GM04503 (cell line): ENCODE measurements at places on chromosomes 1 and 21.

- peak; percentile 33 for DNase-seq
Measured at GRCh38 chr1:236904892-236905741, 99.1 kb downstream of the MT1HL1 start.

- no peak for DNase-seq
Measured at GRCh38 chr1:153386500-153386901, 4.4 kb downstream of the S100A8 start.

DNA sequence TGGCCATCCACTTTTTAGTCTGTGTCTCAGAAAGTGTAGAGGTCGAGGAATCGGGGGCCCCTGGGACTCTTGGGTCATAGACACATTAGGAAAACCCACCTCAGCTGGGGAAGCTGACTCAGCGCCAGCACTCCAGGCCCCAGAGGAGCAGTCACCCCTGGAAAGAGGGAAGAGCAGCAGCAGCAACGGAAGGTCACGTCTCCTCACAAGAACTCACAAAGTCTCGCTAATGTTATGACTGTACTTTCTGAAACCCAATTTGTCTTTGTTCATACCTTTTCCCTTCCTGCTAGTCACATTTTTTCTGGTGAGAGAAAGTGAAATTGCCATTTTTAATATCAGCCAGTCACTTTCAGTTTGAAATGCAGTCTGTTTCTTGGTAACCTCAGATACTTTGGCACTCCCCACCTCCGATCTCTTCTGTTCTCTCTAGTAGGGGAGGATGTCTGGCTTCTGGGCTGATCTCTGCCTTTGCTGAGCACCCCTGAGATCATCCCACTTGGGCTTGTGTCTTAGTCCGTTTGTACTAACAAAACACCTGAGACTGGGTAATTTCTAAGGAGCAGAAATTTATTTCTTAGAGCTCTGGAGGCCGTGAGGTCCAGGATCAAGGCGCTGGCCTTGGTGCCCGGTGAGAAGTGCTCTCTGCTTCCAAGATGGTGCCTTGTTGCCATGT lies 6.0 kb upstream of the NLRP3 start:
- no peak for DNase-seq

DNA sequence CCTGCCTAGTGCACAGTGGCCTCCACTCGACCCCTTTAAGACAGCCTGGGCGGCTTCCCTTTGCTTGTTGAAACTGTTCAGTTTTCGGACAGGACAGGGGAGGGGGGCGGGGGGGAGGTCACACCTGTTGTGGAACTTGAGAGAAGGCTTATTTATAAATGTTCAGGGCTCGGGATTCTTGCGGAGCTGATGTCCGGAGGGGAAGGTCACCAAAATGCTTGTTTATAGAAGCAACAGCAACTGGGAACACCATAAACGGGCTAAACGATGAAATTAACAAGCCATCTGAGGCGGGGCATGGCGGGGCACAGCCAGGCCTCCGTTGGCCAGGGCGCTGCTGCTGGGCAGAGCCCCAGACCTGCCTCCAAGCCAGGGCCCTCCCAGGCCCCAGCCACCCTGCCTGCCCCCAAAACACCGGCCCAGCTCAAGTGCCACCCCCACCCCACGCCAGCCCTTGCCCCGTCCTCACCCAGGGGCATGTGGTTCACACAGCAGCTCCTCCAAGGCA lies 59.8 kb upstream of the CASZ1 start:
- no peak for DNase-seq

DNA sequence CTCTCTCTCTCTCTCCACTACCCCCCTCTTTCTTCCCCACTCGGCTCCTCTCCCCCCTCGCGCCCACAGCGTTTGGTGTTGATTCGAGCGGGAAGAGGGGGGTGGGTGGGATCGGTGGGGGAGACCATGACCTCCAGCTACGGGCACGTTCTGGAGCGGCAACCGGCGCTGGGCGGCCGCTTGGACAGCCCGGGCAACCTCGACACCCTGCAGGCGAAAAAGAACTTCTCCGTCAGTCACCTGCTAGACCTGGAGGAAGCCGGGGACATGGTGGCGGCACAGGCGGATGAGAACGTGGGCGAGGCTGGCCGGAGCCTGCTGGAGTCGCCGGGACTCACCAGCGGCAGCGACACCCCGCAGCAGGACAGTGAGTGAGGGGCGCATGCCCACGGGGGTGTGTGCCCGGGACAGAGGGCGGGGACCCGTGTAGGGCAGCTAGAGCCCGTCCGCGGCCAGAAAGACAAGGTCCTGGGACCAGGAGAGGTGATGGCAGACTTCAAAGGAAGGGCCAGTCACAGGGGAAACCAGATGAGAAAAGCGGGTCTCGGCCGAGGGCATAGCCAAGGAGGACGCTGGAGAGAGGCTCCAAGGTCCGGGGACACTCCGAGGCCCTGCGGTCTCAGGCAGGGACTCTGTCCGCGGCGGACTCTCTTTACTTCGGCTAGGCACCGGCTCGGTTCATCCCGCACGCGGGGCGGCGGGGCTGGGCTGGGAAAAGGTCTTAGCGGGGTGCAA lies at the start of gene PRRX1:
PRRX1 (plus strand) TSS at position 39 of the 735 bp plus-strand sequence; CDS start at position 127, 88 bp downstream.
- no peak for DNase-seq

DNA sequence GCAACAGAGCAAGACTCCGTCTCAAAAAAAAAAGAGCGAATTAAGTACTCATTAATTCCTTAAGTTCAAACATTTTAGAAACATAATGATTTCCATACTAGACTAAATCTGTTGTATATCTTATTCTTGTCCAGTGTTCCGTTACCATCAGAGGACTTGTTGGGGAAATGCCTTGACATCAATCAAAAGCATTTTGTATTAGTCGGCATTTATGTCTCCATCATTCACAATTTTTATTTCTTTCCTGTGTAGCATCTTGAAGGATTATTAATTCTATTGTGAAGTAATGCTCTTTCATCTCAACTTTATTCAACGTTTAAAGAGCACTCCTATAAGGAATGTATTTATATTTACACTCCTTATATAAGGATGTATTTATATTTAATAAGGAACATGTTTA lies 82.9 kb upstream of the QSOX1 start:
- DNase-seq = no peak

DNA sequence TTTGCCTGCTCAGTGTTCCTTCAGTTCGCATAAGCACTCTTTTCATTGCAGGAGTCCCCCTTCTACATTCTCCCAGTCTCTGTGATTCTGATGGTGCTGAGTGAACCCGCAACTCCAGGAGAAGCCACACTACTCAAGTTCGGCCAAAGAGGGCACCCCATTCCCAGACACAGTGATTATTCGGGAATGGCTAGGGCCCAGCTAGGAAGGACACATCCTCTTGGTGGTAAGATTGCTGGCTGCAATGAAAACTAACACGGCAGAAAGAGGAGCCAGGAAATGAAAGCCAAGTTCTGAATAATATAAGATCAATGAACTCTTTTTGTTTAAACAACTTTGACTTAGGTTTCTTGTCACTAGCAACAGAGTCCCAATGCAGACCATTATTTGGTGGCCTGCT lies 14.9 kb downstream of the CREG1 start:
- no peak for DNase-seq

DNA sequence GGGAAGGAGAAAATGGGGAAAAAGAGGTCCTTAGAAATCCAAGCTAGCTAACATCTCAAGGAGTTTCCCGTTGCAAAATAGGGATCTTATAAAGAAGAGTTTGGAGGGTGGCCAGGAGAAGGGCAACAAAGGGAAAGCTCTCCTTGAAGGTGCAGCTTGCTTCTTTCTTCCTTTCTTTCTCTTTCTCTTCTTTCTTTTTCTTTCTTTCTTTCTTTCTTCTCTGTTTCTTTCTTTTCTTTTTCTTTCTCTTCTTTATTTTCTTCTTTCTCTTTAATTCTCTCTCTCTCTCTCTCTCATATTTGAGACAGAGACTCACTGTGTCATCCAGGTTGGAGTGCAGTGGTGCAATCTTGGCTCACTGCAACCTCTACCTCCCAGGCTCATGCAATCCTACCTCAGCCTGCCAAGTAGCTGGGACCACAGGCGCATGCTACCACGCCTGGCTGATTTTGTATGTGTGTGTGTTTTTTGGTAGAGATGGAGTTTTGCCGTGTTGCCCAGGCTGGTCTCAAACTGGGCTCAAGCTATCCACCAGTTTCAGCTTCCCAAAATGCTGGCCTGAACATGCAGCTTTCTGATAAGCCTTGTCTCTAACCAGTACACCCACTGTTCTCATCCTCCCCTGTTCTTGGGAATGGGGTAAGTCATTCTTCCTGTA lies 44.4 kb downstream of the RNF11 start:
- DNase-seq = no peak

- peak; percentile 26 for DNase-seq
Measured at GRCh38 chr1:42456754-42457089, 379 bp downstream of the PPCS start.

GRCh38 chr1:43796111-43796581 lies 88.8 kb downstream of the ST3GAL3 start:
- DNase-seq = peak; percentile 55

DNA sequence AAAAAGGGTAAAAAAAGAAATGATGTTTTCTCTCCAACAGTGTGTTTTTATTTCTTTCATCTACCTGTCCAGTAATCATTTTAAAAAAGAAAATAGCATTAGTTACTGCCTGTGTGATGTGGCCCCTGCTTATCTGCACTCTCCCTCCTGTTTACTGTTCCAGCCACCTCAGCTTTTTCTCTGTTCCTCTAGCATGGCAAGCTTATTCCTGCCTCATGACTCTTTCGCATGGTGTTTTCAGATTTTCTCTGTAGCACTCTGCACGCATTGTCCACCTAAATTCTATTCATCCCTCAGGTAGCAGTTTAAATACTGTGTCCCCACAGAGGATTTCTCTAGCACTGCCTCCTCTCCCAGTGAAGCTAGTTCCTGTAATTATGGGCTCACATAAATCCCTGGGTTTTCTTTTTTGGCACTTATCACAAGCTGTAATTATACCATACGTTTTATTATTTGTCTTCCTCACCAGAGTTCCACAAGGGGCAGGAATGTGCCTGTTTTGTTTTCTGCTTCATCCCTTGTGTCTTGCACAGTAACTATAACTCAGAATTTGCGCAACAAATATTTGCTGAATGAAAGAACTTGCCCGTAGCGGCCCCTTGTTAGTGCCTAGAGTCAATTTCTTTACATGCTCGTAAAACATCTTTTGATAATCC lies 51.4 kb upstream of the LRIG2 start:
- peak; percentile 53 for DNase-seq

DNA sequence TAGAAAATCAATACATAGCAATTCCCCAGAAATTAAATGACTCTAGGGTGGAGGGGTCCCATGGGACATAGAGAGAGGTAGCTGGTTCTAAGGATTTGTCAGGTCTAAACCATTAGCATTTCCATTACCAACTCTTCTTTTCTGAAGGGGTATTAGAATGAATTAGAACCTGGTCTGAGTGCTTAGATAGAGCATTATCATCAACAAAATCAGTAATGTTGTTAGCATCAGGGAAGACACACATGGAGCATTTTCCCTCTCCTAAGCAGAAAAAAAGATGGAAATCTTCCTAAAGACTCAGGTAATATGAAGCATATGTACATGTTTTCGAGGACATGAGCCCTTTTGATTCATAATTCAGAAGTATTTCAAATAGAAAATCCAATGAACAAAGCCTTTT lies 984.4 kb upstream of the NCAM2 start:
- DNase-seq = no peak

DNA sequence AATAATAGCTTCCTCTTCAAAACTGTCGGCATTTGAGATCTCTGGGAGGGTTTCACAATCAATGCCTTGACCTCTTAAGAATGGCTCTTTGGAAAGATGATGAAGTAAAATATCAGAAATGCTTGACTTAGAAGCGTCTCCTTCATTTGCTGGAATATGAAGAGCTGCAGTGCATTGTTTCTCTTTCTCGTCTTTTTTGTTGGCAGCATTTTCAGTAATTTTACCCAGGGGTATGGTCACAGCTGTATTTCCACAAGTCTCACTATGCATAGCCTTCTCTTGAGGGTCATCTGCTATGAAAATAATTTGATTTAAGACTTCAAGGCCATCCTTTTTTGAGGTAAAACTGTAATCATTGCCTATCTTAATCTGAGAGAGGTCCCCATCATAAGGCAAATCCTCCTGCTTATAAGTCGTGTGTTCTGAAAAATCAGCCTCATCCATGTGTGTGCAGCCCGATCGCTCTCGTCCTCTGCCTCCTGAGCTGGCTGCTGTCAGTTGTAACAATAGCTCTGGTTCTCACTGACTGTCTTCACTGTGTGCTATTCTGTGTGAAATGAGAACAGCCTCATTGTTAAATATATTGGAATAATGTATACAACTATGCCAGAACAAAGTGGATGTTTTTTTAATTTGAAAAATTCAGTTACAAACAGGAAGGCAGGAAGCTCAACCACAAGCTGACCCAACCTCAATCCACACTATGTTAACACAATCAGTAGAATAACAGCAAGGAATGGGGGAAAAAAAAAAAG lies 4.5 kb downstream of the AKNAD1 start:
- no peak for DNase-seq

DNA sequence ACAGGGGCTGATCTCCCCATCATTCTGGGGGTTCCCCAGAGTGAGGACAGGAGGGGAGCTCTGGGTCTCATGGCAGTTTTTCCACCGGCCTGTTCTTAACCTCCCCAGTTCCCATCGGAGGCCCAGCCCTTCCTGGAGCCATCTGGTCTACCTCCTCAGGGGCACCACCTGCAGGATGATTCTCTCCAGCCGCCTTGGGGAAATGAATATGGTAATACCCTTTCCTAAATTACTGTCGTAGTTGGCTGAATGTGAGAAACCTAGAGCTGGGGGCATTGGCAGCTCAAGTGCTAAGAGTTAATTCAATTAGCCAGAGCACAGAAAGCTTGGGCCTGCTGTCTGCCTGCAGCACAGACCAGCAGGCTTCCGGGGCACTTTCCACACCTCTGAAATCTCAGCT lies 64.9 kb downstream of the TAS1R2 start:
- no peak for DNase-seq

- no peak for DNase-seq
Measured at GRCh38 chr1:27545271-27545670, 55.3 kb upstream of the WASF2 start.

DNA sequence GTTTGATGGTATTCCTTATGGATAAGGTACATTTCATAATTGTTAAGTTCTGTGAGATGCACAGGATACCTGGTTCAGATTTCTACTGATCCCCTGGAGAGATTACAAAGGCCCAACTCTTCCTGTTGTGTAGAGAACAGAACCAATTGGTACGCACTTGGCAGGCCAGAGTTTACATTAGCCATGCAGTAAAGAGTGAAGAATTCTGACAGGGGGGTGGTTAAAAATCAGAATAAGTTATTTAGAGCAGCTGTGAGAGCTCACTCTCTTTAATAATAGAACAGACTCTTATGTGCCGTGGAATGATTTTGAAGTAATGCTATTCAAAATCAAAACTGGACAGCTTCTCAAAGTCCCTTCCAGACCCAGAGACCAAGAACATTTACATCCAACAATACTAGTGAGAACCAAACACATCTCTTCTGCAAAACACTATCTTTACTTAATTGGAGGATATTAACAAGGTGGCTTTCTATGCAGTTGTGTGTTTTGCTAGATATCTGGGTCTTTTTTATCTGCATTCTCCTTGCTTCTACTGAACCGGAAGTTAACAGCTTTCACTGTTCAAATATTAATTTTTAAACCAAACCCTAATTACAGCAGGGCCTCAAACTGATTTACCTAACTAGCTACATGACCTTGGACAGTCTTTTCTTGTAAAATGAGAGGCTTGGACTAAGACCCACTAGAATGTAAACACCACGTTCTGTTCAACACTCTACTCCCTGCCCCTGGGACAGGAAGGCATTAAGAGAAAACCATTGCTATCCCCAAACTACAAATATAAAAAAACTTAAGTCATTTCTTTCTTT lies 4.0 kb downstream of the USP24 start:
- no peak for DNase-seq
